Heart left ventricle (tissue), 16 donors: ENCODE measurements at places on chromosomes 4 and X. TPM values are rescaled to one million over a fixed set of nuclear protein-coding genes. Genes with fewer than 3 reads are reported as not detected.

- H3K27ac ChIP-seq = no peak overlapping the region
- H3K27me3 ChIP-seq = no peaks in the 10 kb centered on the region
- H3K36me3 ChIP-seq = no peaks in the 10 kb centered on the region
These were observed 258.8 kb upstream of the GK2 start for GRCh38 chr4:79666875-79667274.

Gene INTU
- 2.8 TPM for total RNA-seq

DNA sequence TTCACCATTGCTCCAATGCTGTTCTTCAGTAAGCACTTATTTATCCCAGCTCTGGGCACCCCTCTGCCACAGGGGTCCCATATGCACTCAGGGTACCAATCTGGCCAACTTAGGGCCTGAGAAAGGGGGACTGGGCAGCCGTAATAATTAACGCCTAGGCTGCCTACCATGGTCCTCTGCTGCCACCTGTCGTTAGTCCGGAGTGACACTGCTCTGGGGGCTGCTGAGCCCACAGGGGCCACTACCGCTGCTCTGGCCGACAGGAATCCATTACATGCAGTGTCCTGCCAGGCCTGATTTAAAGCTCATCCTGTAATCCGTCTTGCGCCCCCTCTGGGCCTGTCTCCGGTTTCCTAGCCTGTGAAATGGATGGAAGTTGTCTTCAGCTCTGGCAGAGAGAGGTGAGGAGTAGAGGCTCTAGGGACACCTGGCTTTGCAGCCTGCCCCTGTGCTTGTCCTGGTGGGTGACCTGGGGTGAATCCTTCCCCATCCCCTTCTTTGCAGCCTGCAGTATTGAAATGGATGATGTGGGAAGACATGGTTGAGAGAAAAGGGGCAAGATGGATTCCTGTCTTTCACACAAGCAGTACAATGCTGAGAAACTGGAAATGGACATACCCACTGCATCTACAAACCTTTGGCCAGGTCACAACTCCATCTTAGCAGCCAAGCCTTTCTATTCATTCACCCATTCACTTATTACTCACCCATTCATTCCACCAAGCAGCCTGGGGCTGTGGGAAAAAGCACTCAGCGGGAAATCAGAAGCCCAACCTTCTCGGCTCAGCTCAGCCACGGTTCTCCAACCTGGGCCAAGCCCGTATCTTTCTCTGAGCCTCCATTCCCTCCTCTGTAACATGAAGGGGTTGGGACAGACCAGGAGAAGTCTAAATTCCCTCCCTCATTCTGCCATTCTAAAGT lies 116.3 kb upstream of the NALF2 start:
- H3K27ac ChIP-seq = no peak overlapping the region
- H3K27me3 ChIP-seq = peaks cover 26% of the 10 kb centered on the region
- no peaks in the 10 kb centered on the region for H3K4me1 ChIP-seq
- H3K4me3 ChIP-seq = no peak overlapping the region
- DNase-seq = peak; percentile 22

GRCh38 chr4:129136433-129136832 lies 40.5 kb downstream of the C4orf33 start:
- no peak for DNase-seq
- H3K36me3 ChIP-seq = no peaks in the 10 kb centered on the region
- no peak overlapping the region for H3K27ac ChIP-seq
- no peak overlapping the region for H3K4me3 ChIP-seq

GRCh38 chr4:151770154-151770553 lies 9.3 kb upstream of the GATB start:
- H3K4me1 ChIP-seq = no peaks in the 10 kb centered on the region
- H3K36me3 ChIP-seq = no peaks in the 10 kb centered on the region
- no peaks in the 10 kb centered on the region for H3K27me3 ChIP-seq

- no peak overlapping the region for H3K27ac ChIP-seq
- no peaks in the 10 kb centered on the region for H3K27me3 ChIP-seq
- no peak overlapping the region for H3K4me3 ChIP-seq
- no peak for DNase-seq
- H3K36me3 ChIP-seq = no peaks in the 10 kb centered on the region
These were observed 63.2 kb downstream of the MID1 start for GRCh38 chrX:10557166-10557565.

- no peak overlapping the region for H3K27ac ChIP-seq
- DNase-seq = no peak
- no peak overlapping the region for H3K4me3 ChIP-seq
These were observed 14.6 kb downstream of the SAT1 start for GRCh38 chrX:23797371-23798128.

GRCh38 chr4:41236032-41236431 lies 20.7 kb upstream of the UCHL1 start:
- DNase-seq = no peak
- H3K36me3 ChIP-seq = no peaks in the 10 kb centered on the region
- no peaks in the 10 kb centered on the region for H3K4me1 ChIP-seq
